CD4-positive, alpha-beta T cell treated with Interleukin-12 subunit alpha and Interleukin-12 subunit beta, for 1 hour (primary cell): ENCODE measurements at places on chromosomes 16 and 17.

GRCh38 chr16:53876811-53877210 is 172.9 kb downstream of the FTO start:
- DNase-seq, result no peak

- DNase-seq, result no peak
Observed at GRCh38 chr17:47717261-47717697, 15.8 kb upstream of the TBX21 start.

GRCh38 chr16:28051486-28051885 is 12.0 kb downstream of the GSG1L start:
- no peak for DNase-seq

DNA sequence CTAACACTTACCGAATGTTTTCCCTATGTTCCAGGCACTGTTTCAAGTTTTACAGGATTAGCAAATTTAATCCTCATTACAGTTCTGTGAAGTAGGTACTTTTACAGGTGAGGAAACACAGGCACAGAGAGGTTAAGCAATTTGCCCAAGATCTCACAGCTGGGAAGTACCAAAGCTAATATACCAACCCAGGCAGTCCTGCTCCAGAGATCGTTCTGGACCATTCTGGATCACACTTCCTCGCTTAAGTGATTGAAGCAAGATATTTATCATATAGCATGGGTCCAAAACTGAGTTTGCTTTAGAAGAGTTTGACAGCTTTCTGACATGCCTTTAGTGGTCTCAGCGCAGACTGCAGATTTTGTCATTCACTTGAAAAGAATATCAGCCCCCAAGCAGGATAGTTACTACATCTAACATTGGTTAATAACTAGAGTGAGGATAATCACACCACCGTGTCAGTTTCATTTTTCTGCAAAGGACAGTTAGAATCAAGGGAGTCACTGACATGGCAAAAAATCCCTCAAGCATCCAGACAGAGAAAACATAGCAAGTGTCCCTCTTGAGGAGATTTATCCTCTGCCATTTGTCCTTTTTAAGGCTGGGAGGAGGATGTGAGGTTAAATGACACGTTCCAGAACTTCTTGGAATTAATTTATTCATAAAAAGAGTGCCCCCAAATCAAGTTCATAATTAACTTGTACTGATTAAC is 5.1 kb downstream of the HS3ST3B1 start:
- DNase-seq, result no peak

GRCh38 chr17:51006601-51007000 is 114.1 kb downstream of the SPAG9 start:
- no peak for DNase-seq

GRCh38 chr16:25007284-25007984 is 7.7 kb downstream of the ARHGAP17 start:
- no peak for DNase-seq

DNA sequence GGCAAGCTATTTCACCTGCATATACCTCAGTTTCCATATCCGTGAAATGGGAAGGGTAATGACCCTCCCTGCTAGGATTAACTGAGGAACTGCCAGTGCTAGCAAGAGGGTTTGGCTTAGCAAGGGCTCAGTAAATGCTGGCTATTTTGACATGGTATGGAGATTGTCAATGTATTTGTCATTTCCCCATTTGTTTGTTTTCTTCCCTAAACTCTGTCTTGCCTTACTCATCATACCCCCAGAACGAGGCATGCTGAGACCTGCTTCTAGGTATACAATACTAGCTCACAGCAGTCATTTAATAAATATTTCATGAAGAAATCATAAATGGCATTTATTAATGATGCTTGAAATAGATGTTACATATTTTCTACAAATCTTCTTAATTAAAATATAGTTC is 124.0 kb downstream of the DYNLRB2 start:
- no peak for DNase-seq

GRCh38 chr16:10663146-10663545 is 31.6 kb downstream of the TEKT5 start:
- DNase-seq, result no peak

DNA sequence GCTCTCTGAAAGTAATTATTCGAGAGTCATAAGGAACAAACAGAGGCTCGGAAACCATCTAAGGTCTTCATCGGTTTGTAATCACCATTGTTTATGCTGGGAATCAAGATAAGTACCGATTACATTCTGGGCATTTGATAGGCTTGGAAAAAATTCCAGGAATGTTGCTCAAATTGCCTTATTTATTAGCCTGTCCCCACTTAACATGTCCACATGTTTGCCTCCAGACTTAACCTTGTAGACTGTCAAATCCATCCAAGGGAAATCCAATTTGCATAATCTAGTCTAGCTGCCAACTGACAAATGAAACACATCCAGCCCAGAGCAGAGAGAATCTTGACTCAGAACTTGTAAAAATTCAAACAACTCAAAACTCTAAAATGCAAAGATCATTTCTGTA is 51.3 kb upstream of the TMC5 start:
- no peak for DNase-seq
